ENCODE measurements at places on chromosomes 2 and 18.
A peak's percentile ranks its signal among the peaks of the same experiment; 100 is the strongest.

GRCh38 chr2:141710589-141711239 is 420.1 kb downstream of the LRP1B start:
- DNase-seq: no peak

DNA sequence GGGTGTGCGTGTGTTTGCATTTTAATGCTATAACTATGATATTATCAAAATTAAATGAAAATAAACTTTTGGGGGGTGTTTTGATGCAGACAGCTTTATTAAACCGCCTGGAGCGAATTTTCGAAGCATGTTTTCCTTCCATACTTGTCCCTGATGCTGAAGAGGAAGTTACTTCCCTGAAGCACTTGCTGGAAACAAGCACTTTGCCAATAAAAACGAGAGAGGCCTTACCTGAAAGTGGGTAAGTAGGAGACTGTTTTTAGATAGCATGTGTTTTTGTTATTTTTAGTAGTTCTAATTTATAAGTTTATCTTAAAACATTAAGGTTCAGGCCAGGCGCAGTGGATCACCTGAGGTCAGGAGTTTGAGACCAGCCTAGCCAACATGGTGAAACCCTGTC is 43.3 kb downstream of the AFTPH start:
- DNase-seq: no peak

GRCh38 chr2:99336804-99337112 is 431 bp upstream of the EIF5B start:
- peak; percentile 5 for DNase-seq

- DNase-seq: no peak
These were observed 909.9 kb upstream of the CHAC2 start for GRCh38 chr2:52857722-52858121.

DNA sequence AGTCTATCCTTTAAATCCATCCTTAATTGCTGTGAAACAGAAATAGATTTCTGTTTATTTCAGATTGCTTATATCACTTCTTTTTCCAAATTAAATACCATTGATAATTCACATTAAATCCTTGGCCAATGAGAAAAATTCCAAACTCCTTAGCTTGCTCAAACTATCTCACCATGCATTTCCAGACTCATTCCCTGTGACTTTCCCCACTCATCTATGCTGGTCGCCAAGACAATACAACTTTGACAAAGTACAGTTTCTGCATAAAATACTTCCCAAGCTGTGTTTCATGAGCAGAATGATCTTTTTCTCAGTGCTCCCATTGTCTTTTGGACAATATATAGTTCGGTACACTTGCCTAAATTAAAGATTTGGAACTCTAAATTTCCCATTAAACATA is 575.6 kb downstream of the CPS1 start:
- DNase-seq: no peak
